Stimulated activated CD4-positive, alpha-beta T cell treated with anti-CD3 and anti-CD28 coated beads, TNF-alpha, amount 100 ng/mL, for 4 hours (primary cell): ENCODE measurements at places on chromosomes 11 and 22.

- peak; percentile 12 for DNase-seq
Measured at GRCh38 chr11:113474362-113475159, 637 bp downstream of the DRD2 start.

GRCh38 chr11:17601256-17601671, 54.2 kb downstream of the OTOG start:
- no peak for DNase-seq

DNA sequence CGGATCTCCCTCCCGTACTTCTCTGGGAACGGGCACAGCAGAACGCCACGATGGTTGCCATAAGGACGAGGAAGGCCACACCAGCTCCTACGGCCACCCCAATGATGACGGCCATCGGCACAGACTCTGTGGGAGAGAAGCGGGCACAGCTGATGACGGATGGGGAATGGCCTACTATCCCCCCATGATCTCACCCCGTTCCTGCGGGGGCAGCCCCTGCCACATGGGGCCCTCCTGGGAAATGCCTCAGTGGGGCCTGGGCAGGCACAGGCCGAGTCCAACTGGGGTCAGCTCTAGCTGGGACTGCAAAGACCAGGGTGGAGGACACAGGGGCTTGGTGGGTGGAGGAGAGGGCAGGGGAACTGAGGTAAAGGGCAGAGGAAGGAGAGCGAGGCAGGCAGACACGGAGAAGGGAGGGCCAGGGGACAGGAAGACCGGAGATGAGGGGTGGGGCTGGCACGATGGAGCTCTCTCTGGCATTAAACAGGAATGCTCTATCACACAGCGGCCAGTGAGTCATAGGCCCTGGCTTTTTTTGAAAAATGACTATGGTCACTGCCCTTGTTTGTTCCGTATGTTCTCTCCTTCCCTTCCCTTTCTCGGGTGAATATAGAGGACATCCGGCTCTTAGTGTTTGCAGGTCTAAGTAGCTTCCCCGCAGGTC, 76.0 kb downstream of the ST3GAL4 start:
- no peak for DNase-seq

DNA sequence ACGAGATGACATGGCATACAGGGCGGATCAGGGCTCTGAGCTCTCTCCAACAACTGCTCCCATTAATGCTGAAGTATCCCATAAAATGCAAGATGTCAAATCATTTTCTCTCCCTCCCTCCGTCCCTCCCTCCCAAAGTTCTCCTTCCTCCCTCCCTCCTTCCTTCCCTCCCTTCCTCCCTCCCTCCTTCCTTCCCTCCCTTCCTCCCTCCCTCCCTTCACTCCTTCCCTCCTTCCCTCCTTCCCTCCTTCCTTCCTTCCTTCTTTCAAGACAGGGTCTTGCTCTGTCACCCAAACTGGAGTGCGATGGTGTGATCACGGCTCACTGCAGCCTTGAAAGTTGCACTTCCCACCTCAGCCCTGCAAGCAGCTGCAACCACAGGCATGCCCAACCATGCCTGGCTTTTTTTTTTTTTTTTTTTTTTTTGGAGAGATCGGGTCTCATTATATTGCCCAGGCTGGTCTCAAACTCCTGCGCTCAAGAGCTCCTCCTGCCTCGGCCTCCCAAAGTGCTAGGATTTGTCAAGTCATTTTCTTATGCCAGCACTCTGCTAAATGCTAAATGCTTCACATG, 38.2 kb downstream of the TXN2 start:
- no peak for DNase-seq

DNA sequence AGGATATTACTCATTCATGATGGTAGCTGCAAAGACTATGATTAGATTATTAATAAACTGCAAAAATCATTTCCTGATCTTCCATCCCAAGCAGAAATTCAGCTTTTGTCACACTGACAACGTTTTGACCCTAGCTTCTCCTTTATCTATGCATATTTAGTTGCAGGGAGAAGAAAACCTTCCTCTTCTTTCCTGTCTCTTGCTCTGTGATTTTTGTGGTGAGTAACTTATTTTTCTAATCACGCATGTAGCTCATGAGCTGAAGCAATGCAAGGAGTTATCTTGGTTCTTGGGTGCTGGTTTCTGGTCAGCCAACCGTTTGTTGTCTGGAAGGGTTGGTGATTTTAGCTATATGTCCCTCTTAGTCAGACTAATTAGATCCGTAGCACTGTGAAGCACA, 56.4 kb downstream of the FDX1 start:
- no peak for DNase-seq

DNA sequence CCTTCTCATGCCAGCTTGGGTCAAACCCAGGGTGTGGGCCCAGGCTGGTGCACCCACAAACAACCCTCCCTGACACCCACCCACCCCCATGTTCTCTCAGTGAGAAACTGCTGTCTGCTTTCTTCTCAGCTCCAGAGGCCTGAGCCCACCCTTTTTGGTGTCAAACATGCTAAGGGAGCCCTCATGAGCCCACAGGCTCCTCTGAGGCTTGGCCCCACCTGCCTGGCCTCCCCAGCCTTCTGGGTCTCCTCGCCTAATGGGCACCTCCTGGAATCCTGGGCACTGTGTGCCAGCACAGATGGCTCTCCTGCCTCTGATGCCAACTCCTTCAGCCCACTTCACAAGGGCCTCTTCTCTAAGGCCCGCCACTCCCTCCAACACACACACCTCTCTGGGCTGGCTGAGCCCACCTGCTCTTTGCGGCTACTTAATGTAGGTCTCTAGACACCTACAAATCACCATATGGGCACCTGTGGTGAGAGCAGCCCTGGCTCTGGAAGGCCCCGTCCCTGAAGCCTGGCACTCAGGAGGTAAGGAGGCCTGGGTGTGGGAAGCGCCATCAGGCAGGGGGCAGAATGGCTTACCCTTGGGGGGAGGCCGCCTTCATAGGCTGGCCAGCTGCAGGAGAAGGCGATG, 4.4 kb downstream of the NAGA start:
- DNase-seq = no peak

DNA sequence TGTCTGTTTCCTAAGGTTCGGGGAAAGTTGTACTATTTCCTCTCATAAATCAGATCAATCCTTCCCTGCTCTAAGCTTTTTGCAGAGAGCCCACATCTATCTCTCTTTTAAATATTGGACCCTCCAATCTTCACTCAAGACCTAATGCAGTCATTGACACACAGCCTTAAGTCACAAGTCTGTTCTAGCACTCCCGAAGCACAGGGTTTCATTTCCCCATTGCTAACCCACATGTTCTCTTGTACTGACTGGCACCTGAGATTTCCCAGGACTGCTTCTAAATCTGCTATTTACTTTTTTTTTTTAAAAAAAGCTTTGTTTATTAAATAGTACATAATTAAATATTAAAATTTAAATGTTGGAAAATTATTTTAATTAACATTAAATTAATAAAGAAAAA, 674.7 kb downstream of the TBC1D22A start:
- no peak for DNase-seq

DNA sequence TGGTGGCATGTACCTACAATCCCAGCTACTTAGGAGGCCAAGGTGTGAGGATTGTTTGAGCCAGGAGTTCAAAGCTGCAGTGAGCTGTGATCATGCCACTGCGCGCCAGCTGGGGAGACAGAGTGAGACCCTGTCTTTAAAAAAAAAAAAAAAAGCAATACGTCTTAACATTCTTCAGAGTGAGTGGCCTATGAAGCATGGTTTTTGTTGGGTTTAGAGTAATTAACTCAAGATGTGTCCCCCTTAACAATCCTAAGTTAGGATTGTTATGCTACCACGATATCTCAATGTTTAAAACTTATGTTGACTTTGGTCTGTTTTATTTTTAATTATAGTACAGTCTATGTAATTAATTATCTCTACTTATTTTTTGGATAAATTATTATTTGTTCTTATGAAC, 156.1 kb downstream of the HIPK3 start:
- no peak for DNase-seq

- peak; percentile 29 for DNase-seq
Measured at GRCh38 chr22:23289851-23290724, 109.8 kb downstream of the BCR start.

GRCh38 chr11:95305705-95306104, 74.7 kb upstream of the SESN3 start:
- DNase-seq = no peak

DNA sequence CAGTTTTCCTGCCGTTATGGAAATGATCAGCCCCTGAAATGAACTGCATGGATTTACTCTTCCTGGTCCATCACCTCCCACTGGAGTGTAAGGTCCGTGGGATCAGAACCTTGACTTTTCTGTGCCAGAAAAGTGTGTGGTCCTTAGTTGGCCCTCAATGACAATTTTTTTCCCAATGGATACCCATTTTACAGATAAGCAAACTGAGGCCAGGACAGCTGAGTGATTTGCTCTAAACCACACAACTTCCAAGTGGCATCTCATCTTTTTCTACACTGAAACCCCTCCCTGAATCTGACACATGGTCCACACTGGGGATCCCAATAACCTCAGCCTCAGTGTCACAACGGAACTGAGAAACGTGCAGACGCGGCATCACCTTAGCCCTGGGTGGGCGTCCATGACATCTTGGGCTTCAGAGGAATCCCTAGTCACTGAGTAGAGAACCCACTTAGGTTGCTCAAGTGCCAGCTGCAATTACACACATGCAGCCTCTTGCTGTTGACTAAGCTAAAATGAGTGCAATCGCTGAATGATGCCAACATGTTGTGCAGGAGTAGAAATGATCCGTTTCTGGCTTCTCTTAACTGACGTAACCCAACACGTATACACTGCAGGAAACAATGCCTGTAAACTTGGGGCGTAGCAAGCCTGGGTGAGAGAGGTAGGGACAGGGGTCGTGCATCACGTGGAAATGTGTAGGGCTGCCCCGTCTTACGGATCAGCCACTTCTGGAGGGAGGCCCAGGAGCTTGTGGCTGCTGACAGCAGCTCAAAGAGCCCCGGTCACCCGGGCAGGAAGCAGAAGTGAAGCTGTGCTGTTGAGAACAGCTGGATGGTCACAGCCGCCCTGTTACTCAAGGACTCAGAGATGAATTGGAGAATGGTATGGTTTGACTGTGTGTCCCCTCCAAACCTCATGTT, 136.3 kb downstream of the SHANK2 start:
- no peak for DNase-seq

- no peak for DNase-seq
Measured at GRCh38 chr11:17521106-17521900, 22.9 kb downstream of the USH1C start.

GRCh38 chr11:40119661-40120060, 1339.8 kb downstream of the LRRC4C start:
- no peak for DNase-seq

GRCh38 chr11:87889126-87889525, 286.1 kb downstream of the RAB38 start:
- no peak for DNase-seq

DNA sequence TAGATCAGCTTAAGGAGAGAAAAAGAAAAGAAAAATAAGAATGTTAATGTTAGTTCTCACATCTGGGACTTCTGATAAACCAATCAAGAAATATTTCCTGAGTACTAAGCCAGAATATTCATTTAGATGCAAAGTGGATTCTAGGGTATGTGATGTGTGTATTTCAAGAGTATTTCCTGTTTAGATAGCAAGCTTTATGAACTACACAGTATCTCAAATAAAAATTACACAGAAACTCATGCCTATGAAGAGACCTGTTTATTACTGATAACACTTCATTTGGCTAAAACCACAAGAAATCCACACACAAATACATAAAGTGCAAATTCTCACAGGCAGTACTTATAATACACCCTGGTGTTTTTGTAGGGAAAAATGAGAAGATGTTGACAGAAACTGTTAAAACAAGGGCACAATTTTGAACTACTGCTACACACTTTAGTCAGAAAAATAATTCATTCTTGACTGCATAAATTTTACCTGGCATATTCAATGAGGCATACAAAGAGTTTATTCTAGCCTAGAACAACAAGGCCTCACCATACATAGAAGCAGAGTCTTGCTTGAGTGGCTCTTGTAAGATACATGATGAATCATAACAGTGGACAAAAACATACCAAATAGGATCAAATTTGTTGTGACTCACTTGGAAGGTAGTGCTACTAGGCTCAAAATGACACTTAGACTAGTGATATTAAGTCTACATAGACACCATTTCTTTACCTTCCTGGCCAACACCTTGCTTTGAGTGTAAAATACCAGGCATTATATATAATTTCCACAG, 18.8 kb upstream of the P4HA3 start:
- no peak for DNase-seq

GRCh38 chr11:40274017-40274416, 1185.4 kb downstream of the LRRC4C start:
- DNase-seq = no peak
